Right lung (tissue), 10 donors: ENCODE measurements at places on chromosomes 3 and 15. TPM values are rescaled to one million over a fixed set of nuclear protein-coding genes. Genes with fewer than 3 reads are reported as not detected.

Gene CTDSPL2
- polyA plus RNA-seq: 75.4 TPM

Gene CCPG1
- 35.0 TPM for polyA plus RNA-seq

Gene PAQR5
- polyA plus RNA-seq: 7.5 TPM

Gene RBM15B
- 37.4 TPM for polyA plus RNA-seq

Gene CKMT1B
- polyA plus RNA-seq: not detected

Gene ZFAND6
- polyA plus RNA-seq: 145 TPM
